ENCODE measurements at places on chromosomes 6 and 20.

GRCh38 chr6:4977468-4977867, 26.4 kb downstream of the RPP40 start:
- no peak for DNase-seq

DNA sequence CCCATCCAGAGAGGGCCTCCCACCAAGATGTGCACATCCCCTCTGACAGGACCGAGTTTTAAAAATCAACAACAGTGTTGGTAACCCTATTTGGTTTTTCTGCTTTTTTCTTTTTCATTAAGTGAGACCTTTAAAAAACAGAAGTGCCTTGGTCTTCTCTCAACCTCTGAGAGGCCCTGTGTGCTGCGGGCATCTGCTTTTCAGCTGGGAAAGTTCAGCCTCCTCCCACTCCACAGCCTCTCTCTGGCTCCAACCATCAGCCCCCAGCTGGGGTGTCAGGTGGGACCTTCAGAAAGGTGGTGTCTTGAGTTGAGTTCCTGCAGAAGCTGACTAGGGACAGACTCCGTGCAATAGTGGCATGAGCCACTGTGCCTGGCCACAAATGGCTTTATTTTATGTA, 64.6 kb upstream of the ZMYND8 start:
- no peak for DNase-seq

- peak; percentile 30 for DNase-seq
Measured at GRCh38 chr6:146028252-146028795, 538 bp upstream of the GRM1 start.

- no peak for DNase-seq
Measured at GRCh38 chr6:108123946-108124345, 41.9 kb upstream of the NR2E1 start.

DNA sequence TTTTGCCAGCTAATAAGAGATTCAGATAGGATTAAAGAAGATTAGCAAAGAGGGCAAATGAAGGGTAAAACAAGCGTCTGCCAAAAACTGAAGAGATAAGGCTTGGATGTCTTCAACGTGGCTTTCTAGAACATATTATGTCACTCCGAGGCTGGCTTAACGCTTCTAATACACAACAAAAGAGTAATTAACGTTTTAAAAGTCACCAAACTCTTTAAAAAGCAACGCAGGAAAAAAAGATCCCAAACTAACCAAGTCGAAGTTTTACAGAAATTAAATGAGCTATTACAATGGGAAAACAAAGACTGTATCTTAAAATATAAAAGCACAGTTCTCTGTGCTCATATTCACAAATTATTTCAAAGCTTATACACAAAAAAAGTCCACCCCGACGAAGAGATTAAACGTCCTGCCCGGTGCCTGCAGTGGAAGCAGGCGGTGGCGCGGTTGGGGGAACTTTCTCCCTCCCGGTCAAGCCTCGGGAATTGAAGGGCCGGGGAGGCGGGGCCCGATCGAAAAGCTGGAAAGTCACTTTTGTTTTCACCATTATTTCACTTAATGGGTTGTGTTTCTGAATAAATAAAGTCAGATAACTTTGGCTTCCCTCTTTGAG, 1.2 kb downstream of the MAK start:
- no peak for DNase-seq

GRCh38 chr6:145588981-145589380, 146.3 kb downstream of the EPM2A start:
- no peak for DNase-seq

DNA sequence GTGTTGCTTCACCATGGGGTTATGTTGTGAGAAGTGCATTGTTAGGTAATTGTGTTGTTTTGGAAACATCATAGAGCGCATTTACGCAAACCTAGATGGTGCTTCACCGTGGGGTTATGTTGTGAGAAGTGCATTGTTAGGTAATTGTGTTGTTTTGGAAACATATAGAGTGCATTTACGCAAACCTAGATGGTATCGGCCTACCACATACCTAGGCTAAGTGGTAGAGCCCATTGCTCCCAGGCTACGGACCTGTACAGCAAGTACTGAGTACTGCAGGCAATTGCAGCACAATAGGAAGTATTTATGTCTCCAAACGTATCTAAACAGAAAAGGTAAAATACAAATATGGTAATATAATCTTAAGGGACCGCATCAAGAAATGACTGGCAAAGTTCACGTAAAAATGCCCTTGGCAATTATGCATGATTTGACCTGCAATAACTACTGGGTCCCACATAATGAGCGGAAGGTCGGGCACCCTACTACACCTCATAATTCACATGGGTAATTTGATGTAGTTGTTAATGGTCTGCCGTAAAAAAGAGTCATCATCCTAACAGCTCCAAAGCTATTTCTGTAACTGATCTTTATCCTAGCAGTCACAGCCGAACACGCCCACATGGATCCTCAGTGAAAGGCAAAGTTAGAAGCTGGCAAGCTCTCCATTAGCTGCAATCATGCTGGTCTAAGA, 76.0 kb downstream of the RSPH3 start:
- DNase-seq, result peak; percentile 13

DNA sequence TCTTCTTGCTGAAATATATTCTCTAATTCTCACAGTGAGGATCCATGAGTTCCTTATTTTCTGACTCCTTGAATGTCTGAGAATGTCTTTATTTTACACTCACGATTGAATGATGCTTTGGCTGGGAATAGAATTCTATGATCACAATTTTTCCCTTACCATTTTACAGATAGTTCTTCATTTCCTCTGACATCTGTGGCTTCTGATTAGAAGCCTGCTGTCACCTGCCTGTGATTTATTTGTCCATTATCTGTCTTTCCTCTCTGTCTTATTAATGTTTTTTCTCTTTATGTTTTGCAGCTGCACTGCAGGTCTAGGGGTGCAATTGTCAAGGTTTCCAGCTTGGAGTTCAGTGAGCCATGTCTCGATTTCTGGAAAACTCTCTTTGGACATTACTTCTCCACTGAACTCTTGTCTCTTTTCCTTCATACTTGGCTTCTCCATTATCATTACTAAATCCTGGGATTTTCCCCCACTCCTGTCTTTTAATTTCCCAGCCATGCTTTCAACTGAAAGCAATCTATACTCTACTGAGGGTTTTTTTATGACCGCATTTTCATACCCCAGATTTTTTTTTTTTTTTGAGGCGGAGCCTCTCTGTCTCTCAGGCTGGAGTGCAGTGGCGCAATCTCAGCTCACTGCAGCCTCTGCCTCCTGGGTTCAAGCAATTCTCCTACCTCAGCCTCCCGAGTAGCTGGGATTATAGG, 121.2 kb upstream of the PRND start:
- no peak for DNase-seq

DNA sequence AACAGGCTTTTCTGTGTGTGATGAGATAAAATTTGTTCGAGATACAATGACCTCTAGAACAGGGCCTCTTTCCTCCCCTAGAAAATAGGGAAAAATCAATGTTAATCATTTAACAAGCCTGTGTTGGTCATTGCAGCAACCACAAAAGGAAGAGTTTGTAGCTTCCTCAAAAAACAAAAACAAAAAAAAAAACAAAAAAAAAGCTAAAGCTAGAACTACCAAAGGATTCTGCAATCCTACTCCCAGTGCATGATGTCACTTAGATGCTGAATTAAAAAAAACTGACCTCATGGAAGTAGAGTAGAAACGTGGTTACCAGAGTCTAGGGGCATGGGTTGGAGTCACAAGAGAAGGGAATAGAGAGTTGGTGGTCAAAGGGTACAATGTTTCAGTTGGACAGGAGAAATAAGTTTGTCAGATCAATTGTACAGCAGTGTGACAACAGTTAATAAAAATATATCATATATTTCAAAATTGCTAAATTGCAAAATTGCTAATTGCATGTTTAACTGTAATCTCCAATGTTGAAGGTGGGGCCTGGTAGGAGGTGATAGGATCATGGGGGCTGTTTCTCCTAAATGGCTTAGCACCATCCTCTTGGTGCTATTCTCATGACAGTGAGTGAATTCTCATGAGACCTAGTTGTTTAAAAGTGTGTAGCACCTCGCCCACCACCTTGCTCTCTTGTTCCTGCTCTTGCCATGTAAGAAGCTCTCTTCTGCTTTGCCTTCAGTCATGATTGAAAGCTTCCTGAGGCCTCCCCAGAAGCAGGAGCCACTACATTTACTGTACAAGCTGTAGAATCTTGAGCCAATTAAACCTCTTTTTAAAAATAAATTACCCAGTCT, 163.4 kb upstream of the SIM1 start:
- DNase-seq, result no peak

GRCh38 chr6:26507658-26508057, 7.6 kb downstream of the BTN1A1 start:
- no peak for DNase-seq

GRCh38 chr6:107144014-107144413, 28.7 kb upstream of the BEND3 start:
- no peak for DNase-seq

DNA sequence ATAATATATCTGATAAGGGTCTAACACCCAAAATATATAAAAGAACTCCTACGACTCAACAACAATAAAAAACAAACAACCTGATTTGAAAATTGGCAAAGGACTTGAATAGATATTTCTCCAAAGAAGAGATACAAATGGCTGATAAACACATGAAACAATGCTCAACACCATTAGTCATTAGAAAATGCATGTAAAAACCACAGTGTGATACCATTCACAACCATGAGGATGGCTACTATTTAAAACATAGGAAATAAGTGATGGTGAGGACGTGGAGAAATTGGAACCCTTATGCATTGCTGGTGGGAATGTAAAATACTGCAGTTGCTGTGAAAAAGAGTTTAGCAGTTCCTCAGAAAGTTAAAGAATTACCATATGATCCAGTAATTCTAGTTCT, 41.4 kb downstream of the PTGIS start:
- no peak for DNase-seq

GRCh38 chr6:25136854-25137253, 142.3 kb upstream of the CARMIL1 start:
- DNase-seq, result no peak

DNA sequence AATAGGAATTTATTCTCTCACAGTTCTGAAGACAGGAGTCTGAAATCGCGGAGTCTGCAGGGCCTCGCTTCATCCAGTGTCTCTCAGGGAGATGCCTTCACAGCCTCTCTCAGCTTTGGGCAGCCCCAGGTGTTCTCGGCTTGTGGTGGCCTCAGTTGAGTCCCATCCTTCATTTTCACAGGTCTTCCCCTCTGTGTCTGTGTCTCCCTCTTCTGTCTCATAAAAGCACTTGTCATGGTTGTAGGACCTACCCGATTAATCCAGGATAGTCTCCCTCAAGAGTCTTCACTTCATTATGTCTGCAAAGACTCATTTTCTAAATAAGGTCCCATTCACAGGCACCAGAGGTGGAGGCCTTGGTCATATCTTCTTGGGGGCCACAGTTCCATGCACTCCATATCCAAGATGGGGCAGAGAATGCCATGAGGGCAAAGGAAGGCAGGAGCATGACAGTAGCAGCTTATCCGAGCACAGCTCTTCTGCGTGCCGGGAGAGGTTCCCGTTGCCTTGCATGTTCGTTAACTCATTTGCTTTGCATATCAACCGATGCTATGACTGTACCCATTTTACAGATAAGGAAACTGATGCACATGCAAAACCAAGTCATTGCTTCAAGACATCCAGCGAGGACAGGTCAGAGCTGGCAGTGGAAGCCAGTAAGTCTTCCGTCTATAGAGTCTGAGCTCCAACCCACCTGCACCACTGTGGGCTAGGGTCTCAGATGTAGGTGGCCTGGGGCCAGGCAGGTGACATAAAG, 363.8 kb upstream of the SULF2 start:
- DNase-seq, result no peak

- DNase-seq, result no peak
Measured at GRCh38 chr6:168851460-168852375, 401.9 kb downstream of the THBS2 start.

GRCh38 chr6:139473231-139473701, 98.8 kb upstream of the CITED2 start:
- DNase-seq, result peak; percentile 19

DNA sequence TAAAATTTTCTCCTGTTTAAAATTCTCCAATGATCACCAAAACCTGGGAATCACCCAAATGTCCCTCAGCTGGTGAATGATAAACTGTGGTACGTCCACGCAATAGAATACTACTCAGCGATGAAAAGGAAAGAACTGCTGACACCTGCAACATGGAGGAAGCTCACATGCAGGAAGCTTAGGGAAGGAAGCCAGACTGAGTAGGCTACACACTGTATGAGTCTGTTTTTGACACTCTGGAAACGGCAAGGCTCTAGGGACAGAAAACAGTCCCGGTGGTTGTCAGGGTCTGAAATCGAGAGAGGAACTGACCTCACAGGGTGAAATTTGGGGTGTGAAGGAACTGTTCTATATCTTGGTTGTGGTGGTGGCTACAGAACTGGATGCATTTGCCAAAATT, 25.2 kb upstream of the TLDC2 start:
- DNase-seq, result no peak

GRCh38 chr20:20603339-20603990, 109.0 kb downstream of the RALGAPA2 start:
- no peak for DNase-seq

- DNase-seq, result no peak
Measured at GRCh38 chr20:20414640-20415220, 46.8 kb downstream of the INSM1 start.

DNA sequence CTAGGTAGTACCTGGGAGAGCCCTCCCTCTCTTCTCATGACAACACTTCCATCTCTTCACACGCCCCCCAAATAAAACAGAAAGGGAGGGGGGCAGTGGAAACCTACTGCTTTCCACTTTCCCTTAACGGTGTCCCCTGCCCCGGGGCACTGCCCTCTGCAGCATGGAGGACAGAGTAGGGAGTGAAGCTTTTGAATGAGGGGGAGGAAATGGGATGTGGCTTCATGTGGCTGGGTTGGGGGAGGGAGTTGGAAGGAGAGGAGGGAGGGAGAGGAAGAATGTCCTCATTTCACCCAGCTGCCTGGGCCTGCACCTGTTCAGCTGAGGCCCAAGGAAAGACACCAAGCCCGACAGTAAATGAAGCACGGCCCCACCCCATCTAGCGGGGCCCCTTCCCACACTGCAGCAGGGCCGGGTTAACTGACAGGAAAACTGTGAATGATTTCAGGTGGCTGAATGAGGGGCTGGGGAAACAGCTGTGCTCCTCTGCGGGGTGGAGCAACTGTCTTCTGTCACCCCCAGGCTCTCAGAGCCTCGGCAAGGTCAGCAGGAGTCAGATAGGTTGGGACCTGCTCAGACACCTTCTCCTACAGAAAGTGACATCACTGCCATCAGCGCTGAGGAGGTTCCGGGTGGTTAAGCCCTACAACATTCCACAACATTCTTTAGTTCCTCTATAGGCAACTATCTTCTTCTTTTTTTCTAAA, 40.0 kb upstream of the TAF8 start:
- DNase-seq, result no peak

DNA sequence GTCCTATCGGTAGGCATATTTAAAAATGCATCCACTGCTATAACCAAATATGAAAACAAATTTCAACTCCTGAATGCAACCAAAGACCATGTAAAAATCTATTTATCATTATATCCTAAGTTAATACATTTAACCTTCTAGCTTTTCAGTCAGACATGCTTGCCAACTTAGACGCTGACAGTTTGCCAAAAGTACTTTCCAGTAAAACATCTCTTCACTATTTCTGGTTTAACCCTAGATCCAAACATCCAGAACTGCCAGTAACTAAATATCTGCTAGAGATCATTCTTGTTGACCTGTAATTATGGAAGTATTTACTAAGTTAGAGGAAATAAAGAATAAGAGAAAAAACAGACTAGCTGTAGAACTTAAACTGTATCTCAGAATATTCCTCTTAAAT, 210.2 kb upstream of the THEMIS start:
- DNase-seq, result no peak

Measured in GM04504 (cell line).